ENCODE measurements at places on chromosomes 7 and 10. TPM values are rescaled to one million over a fixed set of nuclear protein-coding genes. Genes with fewer than 3 reads are reported as not detected.

GRCh38 chr10:37865957-37866803 is 8.8 kb upstream of the ZNF248 start:
- DNase-seq = no peak

DNA sequence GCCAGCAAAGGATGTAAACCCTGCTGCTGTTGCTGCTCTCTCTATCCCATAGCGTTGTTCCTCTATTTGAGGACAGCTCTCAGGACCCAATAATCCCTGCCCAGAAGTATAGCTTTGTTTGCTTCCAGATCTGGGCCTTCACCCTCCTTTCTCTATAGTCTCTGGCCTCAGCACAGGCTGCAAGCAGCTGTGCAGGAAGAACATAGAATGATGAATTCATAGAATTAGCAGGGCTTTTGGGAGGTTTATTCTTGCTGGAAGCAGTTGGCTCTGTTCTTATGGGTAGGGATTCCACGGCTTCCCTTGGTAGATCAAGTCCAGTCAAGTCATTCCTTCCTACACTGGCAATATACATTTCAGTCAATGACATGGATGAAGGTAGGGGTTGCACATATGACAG is 354.7 kb downstream of the HPSE2 start:
- peak; percentile 39 for DNase-seq

DNA sequence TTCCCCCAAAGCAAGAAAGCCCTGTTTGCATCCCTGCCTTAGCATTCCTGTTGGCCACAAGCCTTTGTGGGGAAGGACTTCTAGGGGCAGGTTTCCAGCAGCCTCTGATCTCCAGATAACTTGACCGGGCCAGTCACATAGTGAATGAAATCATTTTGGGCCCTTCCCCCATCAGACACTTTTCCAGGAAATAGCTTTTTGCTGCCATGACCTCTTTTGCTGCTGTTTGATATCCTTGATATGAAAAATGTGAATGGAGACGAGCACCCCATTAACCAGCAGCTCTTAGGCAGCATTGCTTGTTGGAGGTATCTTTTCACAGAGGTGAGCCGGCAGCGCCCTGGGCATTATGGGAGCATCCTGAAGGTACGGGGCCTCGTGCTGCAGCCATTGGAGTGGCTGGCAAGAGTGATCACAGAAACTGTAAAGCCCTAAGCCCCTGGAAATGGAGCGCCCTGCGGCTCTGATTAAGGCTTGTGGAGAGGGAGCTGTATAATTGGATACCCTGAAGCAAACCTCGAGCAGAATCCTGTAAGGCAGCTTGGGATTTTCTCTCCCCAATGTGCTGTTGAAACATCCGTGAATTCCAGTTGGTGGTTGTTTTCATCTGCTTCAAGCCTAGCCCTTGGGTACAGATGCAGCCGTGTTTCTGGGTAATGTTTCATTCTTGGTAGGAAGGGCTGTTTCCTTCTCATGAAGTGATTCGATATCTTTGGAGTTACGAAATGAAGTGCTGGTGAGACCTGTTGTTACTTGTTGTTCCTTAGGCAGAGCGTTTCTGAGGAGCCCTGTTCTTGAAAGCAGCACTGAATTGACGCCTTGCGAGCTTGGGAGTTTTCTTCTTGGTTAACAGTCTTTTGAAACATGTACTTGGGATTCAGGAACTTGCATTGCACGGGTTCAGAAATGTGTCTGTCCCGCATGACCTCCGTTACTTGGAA is 179.0 kb downstream of the PTEN start:
- DNase-seq = peak; percentile 55

DNA sequence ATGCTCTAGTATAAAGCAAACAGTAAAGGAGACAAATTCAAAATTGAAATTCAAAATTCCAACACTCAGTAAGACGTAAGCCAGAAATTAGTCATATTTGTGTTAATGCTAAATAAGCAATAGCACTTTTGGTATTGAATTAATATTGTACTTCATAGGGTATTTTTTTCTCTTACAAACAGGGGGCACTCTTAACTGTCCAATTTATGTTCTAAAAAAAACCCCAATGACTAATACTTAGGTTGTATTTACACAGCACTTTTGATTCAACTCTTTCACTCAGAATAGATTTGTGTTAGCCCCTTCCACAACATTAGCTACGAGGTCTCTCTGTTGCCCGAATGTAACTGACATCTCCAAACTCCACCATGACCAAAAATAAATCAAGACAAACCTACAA is 284.9 kb upstream of the COBL start:
- DNase-seq = no peak

PLEKHS1 gene
- polyA plus RNA-seq = 0.10 TPM

- DNase-seq = no peak
These were observed 47.6 kb downstream of the FZD1 start for GRCh38 chr7:91311839-91312238.

DNA sequence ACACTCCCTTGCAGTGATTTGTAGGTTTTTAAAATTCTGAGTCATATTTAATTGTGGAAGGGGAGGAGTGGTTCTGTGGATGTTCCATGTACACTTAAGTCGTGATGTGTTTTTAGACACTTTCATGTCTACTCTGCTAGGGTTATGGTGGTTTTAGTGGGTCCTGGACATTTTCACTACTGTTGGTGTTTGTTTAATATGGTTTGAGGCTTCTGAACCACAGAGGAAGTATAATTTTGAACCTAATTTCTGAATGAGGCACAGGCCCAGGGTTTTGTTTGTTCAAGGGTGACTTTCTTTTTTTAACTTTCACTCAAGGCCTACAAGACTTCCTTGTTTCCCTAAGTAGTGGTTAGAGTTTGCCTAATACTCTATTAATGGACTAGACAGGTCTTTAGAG is 13.3 kb downstream of the SLC26A5 start:
- peak; percentile 10 for DNase-seq

GRCh38 chr10:84388148-84388547 is 59.8 kb downstream of the CCSER2 start:
- no peak for DNase-seq

DNA sequence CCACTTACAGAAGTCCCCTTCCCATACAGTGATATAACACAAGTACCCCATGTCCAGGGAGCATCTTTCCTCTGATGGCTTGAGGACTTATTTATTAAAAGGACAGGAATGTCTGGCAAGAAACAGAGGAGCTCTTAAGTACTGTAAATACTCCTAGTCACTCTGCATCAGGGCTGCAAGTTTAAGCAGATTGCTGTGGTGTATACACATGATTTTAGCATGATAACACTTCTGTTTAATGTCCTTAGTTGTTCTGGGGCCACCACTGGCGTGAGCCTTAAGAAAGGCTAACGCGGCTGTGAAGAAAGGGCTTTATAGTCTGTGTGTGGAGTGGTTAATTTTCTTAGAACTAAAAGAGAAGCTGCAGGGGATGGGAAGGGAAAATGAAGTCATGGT is 65.7 kb downstream of the GBF1 start:
- DNase-seq = no peak

PDLIM1 gene
- 86.4 TPM for polyA plus RNA-seq

LRIT1 gene
- polyA plus RNA-seq = not detected

- DNase-seq = no peak
These were observed 1.5 kb downstream of the PCLO start for GRCh38 chr7:83161186-83161585.

TMEM139 gene
- polyA plus RNA-seq = 6.3 TPM

GRCh38 chr10:58993480-58994221 is 182.8 kb upstream of the PHYHIPL start:
- no peak for DNase-seq

DNA sequence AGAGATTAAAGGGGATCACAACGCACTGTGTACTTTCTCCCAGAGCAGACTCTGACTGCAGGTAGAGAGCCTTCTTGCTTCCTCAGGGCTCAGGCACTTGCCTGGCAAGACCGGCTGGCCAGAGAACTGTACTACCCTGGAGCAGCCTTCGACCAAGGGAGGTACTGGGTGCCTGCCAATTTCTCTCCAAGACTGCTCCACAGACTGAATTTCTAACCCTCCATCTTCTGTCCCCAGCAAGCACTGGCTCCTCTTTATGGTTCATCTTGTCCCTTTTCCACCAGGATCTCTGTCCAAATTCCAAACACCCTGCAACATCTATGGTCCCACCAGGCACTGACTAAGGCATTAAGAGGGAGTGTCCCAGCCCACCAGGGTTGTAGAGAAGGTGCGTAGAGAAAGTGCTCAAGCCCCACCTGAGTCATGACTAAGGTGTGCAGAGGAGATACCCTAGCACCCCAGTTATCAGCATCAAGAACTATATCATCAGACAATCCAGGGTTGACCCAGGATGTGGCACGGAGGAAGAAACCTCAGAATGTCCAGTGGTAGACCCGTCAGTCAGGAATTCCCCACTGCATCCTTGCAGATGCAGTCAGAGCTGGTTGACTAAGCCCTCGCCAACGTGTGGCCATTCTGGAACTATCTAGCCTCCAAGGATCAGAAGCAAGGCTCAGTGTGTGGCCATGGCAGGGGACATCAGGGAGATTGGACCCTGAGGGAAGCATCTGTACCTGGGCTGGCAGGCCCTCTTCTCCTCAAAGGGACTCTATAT is 60.9 kb upstream of the CAMK2B start:
- no peak for DNase-seq

GRCh38 chr10:47176903-47177868 is 122.8 kb upstream of the GDF10 start:
- DNase-seq = no peak

SNX8 gene
- 17.0 TPM for polyA plus RNA-seq

PDZD7 gene
- 0.41 TPM for polyA plus RNA-seq

DNA sequence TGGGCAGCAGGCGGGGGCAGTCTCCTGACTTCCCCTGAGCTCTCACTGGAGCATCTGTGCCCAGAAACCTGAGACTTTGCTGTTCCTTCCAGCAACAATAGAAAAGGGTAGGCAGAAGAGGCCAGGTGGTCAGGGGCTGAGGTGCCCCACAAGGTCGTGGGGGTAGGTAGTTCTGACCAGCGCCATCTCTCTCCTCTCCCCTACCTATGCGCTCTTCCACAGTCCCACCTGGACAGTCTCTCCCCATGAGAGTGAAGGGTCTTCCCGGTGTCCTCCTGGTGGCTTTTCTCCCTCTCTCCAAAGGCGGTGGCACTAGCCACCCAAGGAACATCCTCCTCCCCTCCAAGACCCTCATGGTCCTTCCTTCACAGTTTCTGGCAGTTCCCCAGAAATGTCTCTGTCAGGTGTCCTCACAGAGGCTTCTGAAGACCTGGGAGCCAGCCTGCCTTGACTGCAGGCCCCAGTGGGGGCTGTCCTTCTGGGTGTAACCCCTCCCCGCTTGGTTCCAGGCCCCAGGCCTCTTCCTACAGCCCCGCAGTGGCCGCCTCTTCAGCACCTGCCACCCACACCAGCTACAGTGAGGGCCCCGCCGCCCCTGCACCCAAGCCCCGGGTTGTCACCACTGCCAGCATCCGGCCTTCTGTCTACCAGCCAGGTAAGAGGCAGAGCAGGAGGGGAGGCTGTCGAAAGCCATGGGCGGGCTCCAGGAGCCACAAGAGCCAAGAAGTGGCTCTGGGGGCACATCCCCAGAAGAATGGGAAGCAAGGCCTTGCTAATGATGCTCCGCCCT is 41.3 kb downstream of the LDB3 start:
- DNase-seq = no peak

All from left lung (tissue), 14 donors.